ENCODE measurements at places on chromosomes 7 and 10. TPM values are rescaled to one million over a fixed set of nuclear protein-coding genes. Genes with fewer than 3 reads are reported as not detected.

Gene MSS51
- total RNA-seq, result 2.6 TPM

Gene TCAF2
- 38.6 TPM for total RNA-seq

GRCh38 chr7:40506158-40506557 lies 371.4 kb downstream of the SUGCT start:
- no peak overlapping the region for H3K27ac ChIP-seq
- DNase-seq, result no peak

DNA sequence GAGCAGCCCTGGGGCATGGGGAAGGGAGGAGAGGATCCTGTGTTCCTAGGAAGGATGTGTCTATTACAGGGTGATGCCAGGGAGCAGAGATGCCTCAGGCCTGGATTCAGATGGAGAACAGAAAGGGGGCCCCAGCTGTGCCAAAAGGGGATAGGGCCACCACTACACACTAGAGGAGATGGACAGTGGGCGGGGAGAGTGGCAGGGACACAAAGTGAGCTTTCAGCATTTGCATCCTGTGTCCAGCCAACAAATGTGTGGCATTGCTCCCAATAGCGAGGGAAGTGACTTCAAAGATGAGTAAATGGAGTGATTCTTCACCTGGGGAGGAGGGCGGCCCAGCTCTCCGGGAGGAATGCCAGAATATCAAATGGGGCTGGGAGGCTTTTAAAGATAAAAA lies 64.9 kb upstream of the WAPL start:
- no peak overlapping the region for H3K27ac ChIP-seq
- H3K4me1 ChIP-seq, result no peaks in the 10 kb centered on the region
- peaks cover 1% of the 10 kb centered on the region for H3K27me3 ChIP-seq
- no peak overlapping the region for H3K4me3 ChIP-seq
- H3K36me3 ChIP-seq, result no peaks in the 10 kb centered on the region

DNA sequence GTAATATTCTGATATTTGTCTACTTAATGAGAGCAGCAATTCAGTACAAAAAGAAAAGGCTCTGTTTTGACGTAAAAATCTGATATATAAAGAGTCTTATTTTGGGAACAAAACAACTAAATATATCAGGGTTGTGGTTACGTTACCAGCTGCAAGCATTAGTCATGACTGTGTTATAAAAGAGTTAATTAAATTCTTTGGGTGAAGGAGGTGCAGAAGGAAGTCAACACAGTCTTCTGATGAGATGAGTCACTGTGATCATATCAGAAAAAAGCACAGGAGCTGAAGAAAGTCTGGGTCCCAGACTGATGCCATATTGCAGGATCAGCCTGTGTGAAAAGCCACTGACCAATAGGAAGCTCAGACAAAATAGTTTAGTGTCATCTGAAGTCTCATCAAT lies 234.3 kb upstream of the TEX47 start:
- H3K27me3 ChIP-seq, result no peaks in the 10 kb centered on the region
- no peaks in the 10 kb centered on the region for H3K4me1 ChIP-seq
- no peaks in the 10 kb centered on the region for H3K36me3 ChIP-seq
- DNase-seq, result no peak
- H3K27ac ChIP-seq, result no peak overlapping the region

- H3K36me3 ChIP-seq, result no peaks in the 10 kb centered on the region
- H3K27ac ChIP-seq, result no peak overlapping the region
- peaks cover 2% of the 10 kb centered on the region for H3K27me3 ChIP-seq
- DNase-seq, result no peak
- H3K4me1 ChIP-seq, result no peaks in the 10 kb centered on the region
Measured at GRCh38 chr10:47320812-47321211, 1.4 kb upstream of the GDF2 start.

DNA sequence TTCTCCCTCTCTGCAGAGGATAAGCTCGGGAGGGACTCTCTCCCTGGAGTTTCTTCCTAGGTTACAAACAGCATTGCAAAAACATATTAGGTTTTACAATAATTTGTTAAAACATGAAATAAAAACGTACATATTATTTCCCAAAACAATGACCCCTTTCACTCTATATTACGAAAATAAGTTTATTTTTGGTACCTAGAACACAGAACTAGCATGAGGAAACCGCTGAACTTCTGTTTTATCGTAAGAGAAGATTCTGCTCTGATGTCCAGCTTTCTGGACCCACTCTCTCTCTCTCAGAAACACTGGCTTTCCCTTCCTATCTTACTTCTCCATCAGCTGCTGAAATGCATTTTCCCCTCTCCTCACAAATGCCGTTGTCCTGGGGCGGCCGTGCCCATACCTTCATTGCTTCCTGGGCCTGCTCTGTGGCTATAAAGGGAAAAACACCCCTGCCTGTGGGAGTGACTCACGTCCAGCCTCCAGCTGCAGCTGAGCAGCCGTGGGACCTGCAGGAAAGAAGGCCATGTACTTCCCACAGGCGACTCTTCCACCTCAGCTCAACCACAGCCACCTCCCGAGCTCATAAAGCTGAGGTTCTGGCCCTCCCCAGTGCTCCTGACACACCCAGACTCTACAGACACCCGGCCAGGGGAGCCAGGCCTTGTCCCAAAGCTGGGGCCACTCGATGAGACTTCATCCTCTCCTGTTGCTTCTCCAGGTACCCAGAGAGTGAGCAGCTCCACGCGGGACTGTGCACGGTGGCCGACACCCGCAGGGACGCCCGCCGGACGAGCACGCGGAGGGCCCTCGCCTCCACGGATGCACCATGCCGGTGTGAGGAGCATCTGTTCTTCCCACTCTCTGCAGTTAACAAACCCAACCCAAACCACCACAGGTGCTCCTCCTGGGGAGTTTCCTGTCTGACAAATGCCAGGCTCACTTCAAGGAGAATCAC lies 3.1 kb downstream of the GPER1 start:
- H3K27me3 ChIP-seq, result no peaks in the 10 kb centered on the region
- no peak overlapping the region for H3K27ac ChIP-seq
- H3K36me3 ChIP-seq, result no peaks in the 10 kb centered on the region
- no peak for DNase-seq
- H3K4me3 ChIP-seq, result no peak overlapping the region

DNA sequence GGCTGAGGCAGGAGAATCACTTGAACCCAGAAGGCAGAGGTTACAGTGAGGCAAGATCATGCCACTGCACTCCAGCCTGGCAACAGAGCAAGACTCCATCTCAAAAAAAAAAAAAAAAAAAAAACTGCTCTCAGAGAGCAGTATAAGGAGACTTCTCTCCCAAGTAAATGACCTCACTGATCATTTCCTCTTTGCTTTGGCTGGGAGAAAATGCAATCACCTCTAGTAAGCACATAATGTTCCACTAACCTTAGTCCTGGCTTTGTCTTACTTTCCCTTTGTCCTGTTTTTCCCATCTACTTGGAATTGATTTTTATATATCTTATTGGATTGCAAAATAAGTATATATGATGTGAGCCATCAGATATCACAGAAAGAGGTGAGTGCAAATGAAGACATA lies 2.5 kb downstream of the SLC25A13 start:
- peaks cover 44% of the 10 kb centered on the region for H3K4me1 ChIP-seq
- H3K27ac ChIP-seq, result peak overlapping the region; percentile 98
- DNase-seq, result no peak
- peaks cover 22% of the 10 kb centered on the region for H3K36me3 ChIP-seq
- H3K27me3 ChIP-seq, result no peaks in the 10 kb centered on the region

- no peak for DNase-seq
- H3K4me3 ChIP-seq, result no peak overlapping the region
- H3K36me3 ChIP-seq, result no peaks in the 10 kb centered on the region
- no peak overlapping the region for H3K27ac ChIP-seq
Measured at GRCh38 chr10:121076776-121077715, 225.9 kb downstream of the WDR11 start.

GRCh38 chr7:91435381-91436059 lies 171.3 kb downstream of the FZD1 start:
- no peaks in the 10 kb centered on the region for H3K4me1 ChIP-seq
- H3K4me3 ChIP-seq, result no peak overlapping the region
- no peak for DNase-seq
- H3K27me3 ChIP-seq, result no peaks in the 10 kb centered on the region
- H3K27ac ChIP-seq, result no peak overlapping the region
- no peaks in the 10 kb centered on the region for H3K36me3 ChIP-seq

- no peaks in the 10 kb centered on the region for H3K4me1 ChIP-seq
- no peaks in the 10 kb centered on the region for H3K36me3 ChIP-seq
- H3K27ac ChIP-seq, result no peak overlapping the region
- no peak for DNase-seq
Measured at GRCh38 chr10:118501171-118501570, 94.3 kb downstream of the PRLHR start.
